ENCODE measurements at places on chromosomes 2 and 18.

DNA sequence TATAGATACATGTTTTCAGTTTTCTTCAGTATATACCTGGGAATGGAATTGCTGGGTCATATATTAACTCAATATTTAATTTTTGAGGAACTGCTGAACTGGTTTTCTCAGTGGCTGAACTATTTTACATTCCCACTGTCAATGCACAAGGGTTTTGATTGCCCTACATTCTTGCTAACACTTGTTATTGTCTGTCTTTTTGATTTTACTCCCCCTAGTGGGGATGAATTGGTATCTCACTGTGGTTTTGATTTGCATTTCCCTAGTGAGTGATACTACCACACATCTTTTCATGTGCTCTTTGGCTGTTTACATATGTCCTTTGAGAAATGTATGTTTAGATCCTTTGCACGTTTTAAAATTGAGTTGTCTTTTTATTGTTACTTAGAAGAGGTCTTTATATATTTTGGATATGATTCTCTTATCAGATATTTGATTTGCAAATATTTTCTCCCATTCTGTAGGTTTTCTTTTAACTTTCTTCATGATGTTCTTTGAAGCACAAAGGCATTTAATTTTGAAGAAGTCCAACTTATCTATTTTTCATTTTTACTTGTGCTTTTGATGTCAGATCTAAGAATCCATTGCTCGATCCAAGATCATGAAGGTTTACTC, 36.2 kb downstream of the ASB1 start:
- DNase-seq = no peak

DNA sequence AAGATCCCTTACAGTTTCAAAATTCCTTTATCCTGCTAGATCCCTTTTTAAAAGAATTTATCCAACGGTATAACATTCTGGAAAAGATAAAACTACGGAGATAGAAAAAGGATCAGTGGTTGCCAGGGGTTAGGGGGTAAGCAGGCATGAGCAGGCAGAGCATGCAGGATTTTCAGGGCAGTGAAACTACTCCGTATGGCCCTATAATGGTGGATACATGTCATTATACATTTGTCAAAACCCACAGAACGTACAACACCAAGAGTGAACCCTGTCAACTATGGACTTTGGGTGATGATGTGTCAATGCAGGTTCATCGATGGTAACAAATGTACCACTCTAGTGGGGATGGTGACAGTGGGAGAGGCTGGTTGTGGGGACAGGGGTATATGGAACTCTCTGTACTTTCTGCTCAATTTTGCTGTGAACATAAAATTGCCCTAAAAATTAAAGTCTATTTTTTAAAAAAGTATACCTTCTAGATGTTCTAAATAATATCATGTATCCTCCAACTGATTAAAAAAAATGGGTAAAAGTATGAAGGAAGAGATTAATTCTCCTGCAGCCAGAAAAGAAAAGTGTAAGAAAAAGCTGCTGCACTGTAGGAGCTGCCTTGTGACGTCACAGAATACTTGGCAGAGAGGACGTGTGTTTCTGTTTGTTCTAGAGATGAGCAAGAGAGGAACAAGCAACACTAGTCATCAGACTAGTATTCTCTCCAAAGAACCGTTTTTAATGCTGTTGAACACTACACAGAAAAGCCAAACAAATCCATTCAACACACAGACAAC, 23.6 kb downstream of the ANKRD44 start:
- DNase-seq = peak; percentile 75

- no peak for DNase-seq
Observed at GRCh38 chr2:234457421-234457820, 39.5 kb downstream of the ARL4C start.

DNA sequence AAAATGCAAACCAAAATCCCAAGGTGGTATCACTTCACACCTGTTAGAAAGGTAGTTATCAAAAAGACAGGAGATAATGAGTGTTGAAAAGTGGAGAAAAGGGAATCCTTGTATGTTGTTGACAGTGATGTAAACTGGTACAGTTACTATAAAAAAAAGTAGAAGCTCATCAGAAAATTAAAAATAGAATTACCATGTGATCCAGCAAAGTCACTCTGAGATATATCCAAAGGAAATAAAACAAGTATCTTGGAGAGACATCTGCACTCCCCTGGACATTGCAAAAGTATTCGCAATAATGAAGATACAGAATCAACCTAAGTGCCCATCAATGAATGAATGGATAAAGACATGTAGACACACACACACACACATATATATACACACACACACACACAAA, 208.3 kb upstream of the PIEZO2 start:
- DNase-seq = no peak

- no peak for DNase-seq
Observed at GRCh38 chr2:167411367-167411766, 523.1 kb downstream of the XIRP2 start.

- DNase-seq = no peak
Observed at GRCh38 chr2:3453190-3453999, 65.9 kb downstream of the ADI1 start.

DNA sequence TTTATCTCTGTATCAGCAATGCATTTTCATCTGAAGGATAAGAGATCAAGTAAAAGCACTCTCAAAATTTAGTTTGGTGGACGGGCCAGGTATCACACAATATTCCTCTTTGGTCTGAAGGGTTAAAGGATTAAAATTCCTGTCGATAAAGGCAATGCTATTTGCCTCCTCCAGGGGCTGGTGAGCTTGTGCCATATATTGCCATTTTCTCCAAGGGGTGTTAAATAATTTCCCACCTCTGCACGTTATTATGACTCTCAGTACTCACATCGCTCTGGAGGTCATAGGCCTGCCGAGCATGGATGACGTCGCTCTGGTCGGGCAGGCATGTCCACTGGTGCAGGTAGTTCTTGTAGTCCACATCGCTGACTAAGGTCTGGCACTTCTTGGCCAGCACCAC, 94.2 kb downstream of the NEB start:
- DNase-seq = no peak

DNA sequence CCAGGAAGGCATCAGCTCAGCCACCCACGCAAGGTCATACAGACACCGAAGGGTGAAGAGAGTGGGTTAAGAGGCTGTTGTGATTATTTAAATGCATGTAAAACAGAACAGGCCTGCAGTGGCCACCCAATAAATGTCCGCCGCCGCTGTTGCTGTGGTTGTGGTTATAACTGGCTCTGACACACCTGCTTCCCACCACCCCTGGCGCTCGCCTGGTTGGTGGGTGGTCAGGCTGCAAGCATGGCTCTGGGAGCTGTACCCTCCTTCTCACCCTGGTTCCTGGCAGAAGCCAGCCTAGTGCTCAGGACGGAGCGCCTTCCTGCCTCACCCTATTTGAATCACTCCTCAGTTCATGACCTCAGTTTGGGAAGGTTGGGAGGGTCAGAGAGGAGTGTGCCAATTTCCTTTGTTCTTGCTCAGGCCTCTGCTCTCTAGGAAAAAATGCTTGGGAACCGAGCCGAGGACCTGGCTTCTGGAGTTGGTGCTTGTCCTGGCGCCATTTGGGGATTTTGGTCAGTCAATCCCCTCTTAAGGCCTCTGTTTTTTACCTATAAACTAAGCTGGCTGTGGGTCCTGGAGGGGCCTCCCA, 5.3 kb upstream of the CRYBA2 start:
- DNase-seq = no peak

- DNase-seq = no peak
Observed at GRCh38 chr2:108412995-108413710, 35.4 kb downstream of the SULT1C4 start.

DNA sequence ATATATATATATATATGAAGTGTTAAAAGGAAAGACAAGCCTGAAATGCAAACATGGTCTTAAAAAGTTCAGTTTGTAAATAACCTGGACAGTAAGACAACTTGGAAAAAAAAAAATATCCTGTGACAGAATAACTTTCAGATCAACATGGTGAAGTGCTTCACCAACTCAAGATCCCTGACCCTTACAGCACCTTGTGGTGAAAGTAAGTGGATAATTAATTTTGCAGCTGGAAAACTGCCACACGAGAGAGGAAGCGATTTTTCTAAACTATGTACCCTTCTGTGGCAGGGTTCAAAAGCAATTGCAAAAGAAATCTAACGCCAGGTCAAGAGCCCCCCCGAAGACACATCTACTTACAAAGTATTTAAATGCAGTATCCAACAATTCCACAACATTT, 95.8 kb downstream of the PAX3 start:
- no peak for DNase-seq

DNA sequence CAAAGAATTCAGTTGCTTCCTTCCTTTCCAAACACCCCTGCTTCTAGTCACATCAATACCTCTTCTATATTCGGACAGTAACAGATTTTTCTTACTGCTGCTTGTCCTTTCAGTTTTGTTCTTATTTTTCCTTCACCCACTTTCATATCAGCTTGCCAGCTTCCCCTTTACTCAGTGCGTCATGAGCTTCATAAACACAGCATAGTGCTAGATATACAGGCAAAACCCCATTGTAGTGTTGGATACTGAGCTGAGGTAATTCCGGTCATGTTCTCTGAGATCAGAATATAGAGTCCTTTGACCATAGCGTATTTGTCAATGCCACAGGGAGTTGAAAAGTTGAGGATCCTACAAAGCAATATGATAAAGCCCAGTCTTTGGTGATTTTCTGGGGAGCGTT, 2.4 kb downstream of the FARP2 start:
- peak; percentile 10 for DNase-seq

- DNase-seq = no peak
Observed at GRCh38 chr2:121777699-121778058, 22.2 kb downstream of the TSN start.

GRCh38 chr2:151878655-151879563, 50.7 kb upstream of the ARL5A start:
- no peak for DNase-seq

DNA sequence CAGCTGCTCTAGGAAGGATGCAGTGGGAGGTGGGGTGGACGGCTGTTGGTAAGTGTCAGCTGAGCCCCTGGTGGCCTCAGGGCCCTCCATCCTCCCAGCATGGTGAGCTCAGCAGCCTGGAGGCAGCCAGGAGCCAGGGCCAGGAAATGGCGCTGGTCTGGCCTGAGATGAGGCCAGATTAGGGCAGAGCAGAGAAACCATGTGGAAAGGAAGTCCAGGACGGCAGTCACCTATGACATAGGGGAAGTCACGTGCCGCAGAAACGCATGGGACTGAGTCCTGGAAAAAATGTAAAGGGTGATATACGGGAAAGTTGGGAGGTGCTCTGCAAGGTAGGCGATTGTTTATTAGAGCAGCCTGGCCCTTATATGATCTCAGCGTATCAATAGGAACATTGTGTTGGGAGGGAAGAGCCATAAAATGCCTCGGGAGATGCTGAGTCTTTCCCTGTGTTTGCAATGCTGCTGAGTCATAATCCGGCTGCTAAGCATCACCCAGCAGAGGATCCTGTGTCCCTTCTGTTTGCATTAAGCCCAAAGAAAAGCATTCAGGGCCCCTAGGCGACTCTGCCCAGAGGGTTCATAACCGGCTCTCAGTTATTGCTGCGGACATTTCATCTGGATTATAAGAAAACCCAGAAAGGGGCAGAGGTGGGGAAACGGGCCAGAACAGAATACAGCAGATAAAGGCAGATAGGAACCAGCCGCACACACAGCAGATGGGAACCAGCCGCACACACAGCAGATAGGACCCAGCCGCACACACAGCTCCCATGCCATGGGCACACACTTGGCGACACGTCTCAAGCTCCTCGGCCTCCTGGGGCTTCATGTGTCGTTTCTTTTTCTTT, 30.3 kb upstream of the B3GNT7 start:
- no peak for DNase-seq

GRCh38 chr2:99571954-99572353, 82.1 kb upstream of the REV1 start:
- DNase-seq = no peak

DNA sequence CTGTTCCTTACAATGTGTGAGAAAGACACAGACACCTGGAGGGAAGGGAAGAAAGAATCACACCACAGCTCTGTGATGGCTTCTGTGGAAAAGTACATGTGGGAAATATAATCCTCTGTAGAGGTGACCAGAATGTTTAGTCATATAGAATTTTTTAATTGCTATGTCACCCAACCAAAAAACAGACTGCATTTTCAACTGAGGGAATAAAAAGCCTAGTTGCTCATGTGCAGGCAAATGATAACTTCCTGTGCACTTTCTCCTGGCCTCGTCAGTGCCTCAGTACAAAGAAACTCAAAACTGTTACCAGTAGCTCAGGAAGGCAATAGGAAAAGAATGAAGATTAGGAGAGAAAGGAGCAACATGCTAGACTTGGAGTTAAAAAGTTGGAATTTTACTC, 326.8 kb downstream of the OSR1 start:
- no peak for DNase-seq

DNA sequence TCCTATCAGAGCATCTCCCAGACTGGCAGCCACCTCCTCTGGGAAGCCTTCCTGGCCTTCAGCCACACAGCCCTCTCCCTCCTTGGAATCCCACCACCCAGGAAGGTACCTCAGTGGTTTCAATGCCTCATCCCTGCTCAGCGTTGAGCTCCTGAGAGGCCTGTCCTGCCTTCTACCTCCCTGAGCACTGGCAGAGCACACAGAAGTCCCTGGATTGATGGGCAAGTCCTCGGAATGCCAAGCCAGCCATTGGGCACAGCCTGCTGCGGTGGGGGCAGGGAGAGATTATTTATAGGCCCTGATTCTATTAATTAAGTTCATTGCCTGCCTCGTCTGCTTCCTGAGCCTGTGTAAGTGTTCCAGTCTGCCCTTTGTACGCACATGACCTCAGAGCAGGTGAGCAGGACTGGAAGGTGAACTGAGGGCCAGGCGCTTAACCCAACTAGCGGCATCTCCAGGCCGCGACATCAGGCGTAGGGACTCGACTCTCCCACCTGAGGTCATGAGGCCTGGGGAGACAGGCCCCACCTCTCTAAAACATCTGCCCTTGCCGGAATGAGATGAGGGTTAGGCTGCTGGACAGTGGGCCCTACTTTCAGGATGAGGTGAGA, 63.4 kb downstream of the SMAD7 start:
- DNase-seq = no peak

DNA sequence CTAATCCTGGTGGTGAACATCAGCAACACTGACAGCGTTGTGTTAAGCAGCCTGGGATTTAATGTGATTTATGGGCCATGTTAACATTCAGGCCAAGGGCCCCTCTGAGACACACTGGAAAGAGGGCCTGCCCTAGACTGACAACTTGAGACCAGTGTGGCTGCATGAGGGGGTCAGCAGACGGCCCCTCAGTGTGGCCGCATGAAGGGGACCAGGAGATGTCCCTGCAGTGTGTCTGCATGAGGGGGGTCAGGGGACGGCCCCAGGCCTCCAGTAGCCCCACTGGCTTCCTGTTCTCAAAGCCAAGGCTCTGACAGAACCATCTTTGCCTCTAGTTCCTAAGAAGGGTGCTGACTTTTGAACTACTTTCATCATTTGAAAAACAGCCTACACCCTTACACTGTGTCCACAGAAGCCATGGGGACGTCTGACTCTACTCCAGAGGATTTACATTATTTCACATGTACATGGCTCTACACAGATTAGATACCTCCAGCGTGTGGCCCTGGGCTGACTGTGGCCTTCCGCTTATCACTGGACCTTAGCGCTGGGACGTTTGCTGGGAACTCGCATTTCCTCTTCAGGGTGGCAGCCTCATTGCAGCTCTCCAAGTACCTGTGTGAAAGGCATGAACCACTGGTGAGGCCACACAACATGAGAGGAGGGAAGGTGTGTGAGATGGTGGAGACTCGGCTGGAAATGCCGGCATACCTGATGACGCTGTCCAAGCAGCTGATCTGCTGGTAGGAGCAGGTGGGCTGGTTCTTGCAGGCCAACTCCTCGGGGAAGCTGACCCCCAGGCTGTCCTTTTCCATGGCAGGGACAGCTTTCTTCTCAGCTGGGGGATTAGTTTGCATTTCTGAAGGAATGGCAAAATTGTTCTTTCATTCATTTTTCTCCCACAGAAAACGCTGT, 18.2 kb upstream of the HES6 start:
- no peak for DNase-seq

Measured in CD4-positive, alpha-beta T cell treated with Interleukin-1 beta for 1 hour (primary cell).